Astrocyte of the hippocampus (primary cell): ENCODE measurements at places on chromosomes 6 and 20.

DNA sequence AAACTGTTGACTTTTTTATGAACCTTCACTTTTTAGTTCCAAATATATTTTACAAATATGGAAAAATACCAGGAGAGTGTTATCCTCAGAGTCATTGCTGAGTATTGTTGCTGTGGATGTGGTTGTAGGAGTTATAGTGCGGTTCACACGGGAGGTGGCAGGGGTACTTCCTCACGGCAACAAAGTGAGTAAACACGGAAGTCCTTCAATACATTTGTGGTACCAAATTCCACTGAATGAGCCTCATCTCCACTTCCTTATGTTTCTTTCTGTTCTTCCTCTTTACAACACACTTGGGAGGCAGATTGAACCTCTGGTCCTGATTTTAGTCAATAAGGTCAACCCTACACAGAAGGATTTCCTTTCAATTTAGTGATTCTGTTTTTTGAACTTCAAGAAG, 371.8 kb downstream of the BTBD3 start:
- DNase-seq: no peak

DNA sequence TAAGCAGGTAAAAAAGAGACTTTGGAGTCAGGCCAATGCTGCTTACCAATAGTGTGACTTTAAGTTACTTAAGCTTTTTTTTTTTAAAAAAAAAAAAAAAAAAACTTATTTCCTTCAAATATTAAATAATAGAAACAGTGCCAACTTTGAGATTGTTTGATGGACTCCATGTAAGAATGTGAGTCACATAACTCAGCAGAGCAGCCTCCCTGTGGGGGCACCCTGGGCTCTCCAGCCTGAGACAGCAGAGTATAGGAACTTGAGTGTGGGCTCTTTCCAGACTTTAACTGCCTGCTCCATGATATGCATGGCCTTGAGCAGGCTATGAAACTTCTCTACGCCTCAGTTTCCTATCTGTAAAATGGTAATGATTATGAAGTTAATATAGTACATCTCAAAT, 113.3 kb upstream of the SAMD5 start:
- peak; percentile 7 for DNase-seq

DNA sequence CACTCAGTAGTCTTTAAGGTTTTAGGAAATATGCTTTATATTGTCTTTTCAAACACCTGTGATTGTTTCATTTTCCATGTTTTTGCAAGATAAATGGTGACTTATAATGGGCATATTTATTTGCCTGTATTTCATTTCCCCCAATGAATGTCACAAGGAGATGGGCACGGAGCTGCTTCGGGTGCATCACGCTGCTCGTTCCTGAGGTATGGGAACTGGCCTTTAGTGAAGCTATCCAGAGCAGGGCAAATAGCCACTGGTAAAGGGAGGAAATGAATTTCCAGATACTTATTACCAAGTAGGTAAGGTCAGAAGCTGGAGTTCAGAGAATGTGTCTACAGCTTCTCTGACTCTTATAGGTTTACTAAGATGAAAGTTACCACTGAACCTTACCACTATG, 3.7 kb downstream of the POU3F2 start:
- DNase-seq: peak; percentile 61

DNA sequence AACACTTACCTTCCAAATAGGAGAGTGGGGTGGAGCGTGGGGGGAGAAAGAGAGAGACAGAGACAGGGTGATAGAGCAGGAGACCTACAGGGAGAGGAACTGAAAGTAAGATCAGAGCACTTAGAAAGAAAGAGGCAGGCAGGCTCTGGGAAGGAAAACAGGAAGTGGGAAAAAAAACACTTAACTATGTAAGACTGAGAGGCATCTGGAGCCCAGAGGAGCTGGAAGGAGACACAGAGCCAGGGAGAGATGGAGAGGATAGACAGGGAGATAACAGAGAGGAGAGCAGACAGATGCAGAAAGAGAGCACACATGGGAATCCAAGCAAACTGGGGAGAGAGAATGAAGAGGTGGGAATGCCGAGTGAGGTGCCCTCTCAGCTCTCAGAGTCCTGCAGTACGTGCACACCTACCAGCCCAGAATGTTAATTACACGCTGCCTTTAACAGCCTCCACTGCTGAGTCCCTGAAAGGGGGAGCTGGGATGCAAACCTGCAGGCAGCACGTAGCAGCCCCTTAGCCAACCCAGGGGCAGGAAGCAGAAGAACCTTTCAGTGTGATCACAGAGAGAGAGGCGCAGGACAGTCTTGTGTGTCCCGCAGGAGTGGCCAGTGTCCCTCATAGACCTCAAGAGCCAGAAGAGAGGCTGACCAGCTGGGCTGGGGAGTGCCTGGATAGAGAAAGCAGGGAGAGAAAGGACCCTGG, 132.7 kb upstream of the LRFN2 start:
- DNase-seq: peak; percentile 45

GRCh38 chr6:33249732-33250630, 21.7 kb downstream of the VPS52 start:
- DNase-seq: peak; percentile 78

GRCh38 chr20:2932498-2932897, 59.2 kb downstream of the PTPRA start:
- DNase-seq: no peak

GRCh38 chr6:150721418-150722266, 122.0 kb downstream of the PLEKHG1 start:
- DNase-seq: peak; percentile 49

DNA sequence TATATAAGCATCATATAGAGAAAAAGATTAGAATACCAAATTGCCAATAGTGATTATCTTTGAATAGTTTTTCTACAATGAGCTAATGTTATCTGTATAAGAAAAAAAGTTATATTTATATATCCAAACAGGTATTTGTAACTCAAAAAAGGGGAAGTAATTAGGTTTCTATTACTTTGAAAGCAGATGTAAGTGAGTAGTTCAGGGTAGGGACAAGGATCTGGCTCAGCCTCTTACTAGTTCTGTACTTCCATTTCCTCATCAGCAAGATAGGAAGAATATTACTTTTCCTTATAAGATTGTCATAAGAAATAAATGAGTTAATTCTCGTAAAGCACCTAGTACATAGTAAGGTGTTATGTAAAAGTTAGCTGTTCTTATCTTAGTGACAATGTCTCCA, 32.2 kb downstream of the AHI1 start:
- no peak for DNase-seq

DNA sequence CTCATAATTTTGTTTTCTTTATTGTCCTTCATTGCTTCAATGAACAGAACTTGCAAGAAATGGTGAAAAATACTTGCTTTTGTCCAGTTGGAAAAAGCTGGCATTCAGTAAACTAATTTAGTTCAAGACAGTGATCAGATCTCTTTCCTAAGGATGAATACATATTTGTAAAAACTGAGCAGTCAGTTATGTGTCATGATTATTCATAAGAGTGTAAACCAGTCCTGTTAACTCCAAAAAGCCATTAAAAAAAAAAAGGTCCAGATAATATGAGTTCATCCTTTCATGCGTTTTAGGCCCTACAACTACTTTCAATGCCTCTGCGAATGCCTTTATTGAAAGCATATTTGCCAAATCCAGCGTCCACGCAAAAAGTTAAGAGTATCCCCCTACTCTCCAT, 609 bp downstream of the PGM3 start:
- no peak for DNase-seq

GRCh38 chr6:166201878-166202277, 34.2 kb upstream of the TBXT start:
- no peak for DNase-seq

DNA sequence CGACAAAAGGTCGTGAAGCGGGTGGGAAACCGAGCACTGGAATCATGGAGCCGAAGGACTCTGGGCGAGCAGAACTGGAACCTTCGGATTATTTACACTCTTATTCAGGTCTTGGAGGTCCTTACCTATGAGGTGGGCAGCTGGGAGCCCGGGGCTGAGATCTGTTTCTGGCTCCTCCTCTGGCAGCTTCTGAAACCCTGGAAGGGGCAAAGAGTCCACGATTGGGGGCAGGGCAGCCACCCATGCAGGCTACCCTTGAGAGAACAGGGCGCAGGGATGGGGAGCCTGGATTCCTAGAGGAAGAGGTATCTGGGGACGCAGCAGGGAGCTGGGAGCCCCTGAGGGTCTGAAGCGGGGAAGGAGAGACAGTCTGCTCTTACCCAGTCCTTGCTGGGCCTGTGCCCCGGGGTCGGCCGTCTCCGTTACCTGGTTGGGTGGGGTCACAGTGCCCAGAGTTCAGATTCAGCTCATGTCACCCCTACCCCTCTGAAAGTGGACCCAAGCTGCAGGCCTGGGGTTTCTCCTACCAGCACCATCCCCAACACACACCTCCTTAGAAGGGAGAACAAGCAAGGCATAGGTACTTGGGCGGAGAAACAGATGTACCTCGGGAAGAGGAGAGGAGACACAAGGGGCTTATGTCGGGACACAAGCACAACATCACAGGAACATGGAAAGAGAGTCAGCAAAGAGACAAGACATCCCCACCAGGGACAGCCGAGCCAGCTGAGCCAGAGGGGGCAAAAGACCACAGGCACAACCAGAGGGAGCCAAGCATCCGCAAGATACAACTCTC, 592 bp downstream of the LTB start:
- DNase-seq: no peak

GRCh38 chr6:125844989-125845388, 54.2 kb downstream of the NCOA7 start:
- no peak for DNase-seq

- no peak for DNase-seq
Measured at GRCh38 chr6:53433261-53433950, 84.7 kb upstream of the ELOVL5 start.

DNA sequence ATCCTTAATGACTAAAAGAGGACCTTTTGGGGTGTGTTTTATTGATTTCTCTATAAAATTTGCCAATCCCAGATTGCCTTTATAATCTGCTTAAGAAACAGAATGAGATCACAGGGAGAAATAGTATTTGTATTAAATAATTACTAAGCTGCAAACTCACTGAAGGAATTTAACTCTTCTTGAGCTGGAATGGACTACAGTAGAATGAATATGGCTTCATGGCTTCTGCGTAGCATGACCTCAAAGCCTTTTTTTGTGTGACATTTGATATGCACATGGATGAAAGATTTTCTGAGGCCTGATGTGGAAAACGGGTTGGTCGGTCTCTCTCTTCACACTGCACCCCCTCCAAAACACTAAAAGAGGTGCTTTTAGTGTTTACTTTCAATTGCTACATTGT, 115.9 kb downstream of the QKI start:
- DNase-seq: no peak

- no peak for DNase-seq
Measured at GRCh38 chr6:142827369-142827768, 117.6 kb downstream of the HIVEP2 start.

- DNase-seq: no peak
Measured at GRCh38 chr6:43159599-43159998, 11.5 kb upstream of the SRF start.

- peak; percentile 90 for DNase-seq
Measured at GRCh38 chr20:44080646-44081267, 106.2 kb downstream of the JPH2 start.
